ENCODE measurements at places on chromosomes 6 and 20. TPM values are rescaled to one million over a fixed set of nuclear protein-coding genes. Genes with fewer than 3 reads are reported as not detected.

- DNase-seq = no peak
These were observed 43.7 kb upstream of the VSX1 start for GRCh38 chr20:25125636-25126035.

GRCh38 chr20:38840894-38841470, 35.5 kb downstream of the PPP1R16B start:
- DNase-seq = no peak

DNA sequence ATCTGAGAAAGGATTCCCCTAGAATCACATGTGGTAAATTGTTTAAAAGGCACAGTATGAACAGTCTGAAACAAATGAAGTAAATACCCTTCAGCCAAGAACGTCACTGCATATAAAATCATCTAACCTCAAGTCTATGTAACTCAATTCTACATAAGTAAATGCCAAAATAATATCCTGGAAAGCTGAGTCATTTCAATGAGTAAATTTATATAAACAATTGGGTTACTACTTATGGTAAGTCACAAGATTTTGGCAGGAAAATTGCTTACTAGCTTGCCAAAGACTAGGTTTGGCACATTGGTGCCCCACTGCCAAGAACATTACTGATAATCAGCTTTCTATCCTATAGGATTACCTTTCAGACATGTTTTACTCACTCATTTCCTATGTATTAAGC, 8.4 kb downstream of the GMDS start:
- DNase-seq = peak; percentile 47

Gene CD24
- total RNA-seq = 299 TPM

Gene TRIM15
- not detected for total RNA-seq

Gene SLC22A16
- not detected for total RNA-seq

Gene BACH2
- 1.3 TPM for total RNA-seq

Gene SLC16A10
- not detected for total RNA-seq

All from SJSA1 (cell line).